Activated CD8-positive, alpha-beta T cell treated with anti-CD3 and anti-CD28 coated beads, Interleukin-2, amount 10 ng/mL, durations not matched to agents 7 days and 5 days (primary cell): ENCODE measurements at places on chromosomes 12 and 14. TPM values are rescaled to one million over a fixed set of nuclear protein-coding genes. Genes with fewer than 3 reads are reported as not detected.

Gene CFAP54
- total RNA-seq, result 1.2 TPM

Gene PROX2
- 0.13 TPM for total RNA-seq

Gene RNASE1
- total RNA-seq, result not detected

DNA sequence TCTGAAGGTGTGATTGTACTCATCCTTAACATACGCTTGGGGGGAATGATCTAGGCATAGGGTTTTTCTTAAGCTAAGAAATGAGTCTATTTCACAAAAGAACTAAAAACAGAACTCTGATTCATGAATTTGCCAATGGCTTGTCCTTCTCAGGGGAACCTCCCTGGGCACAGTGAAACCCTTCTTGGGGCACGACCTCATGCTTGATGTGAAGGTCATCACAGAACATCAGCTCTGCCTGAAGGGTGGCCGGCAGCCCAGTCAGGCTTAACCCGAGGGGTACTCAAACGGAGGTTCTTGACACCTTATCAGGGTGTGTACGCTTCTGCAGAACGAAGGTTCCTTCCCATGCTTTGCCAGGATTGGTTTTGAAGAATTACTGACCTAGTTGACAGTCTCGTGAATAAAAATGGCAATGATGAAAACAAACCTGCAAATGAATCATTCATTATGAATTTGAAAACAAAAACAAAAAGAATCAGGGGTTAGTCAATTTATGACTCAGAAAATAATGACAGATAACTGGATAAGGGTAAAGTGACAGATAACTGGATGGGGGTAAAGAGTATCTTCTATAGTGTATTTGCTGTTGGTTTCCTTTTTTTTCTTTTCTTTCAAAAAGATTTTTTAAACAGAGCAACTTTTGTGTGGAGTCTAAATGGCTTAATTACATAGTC, 86.4 kb downstream of the GALNT8 start:
- H3K4me1 ChIP-seq, result peaks cover 44% of the 10 kb centered on the region
- H3K27me3 ChIP-seq, result peaks cover 28% of the 10 kb centered on the region
- no peak for DNase-seq
- peaks cover 28% of the 10 kb centered on the region for H3K36me3 ChIP-seq
- peak overlapping the region; percentile 16 for H3K27ac ChIP-seq

DNA sequence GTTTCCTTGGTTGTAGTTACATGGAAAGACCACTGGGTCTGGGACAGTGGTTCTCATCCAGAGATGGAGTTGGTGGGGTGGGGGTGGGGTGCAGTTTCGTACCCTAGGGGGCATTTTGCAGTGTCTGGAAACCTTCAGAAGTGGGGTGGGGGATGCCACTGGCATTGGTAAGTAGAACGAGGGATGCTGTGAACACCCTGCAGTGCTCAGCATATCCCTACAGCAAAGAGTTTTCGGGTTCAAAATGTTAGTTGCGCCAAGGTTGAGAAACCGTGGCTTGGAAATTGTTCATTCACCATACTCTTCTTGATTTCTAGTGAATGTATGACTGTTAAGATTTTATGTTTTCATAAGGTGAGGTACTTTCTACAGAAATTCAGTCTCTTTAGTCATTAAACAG, 28.7 kb downstream of the TRAF3 start:
- H3K4me1 ChIP-seq, result peaks cover 60% of the 10 kb centered on the region
- H3K36me3 ChIP-seq, result peaks cover 21% of the 10 kb centered on the region
- H3K27me3 ChIP-seq, result no peaks in the 10 kb centered on the region

- peak; percentile 28 for DNase-seq
- H3K27me3 ChIP-seq, result peaks cover 10% of the 10 kb centered on the region
- peak overlapping the region; percentile 75 for H3K4me3 ChIP-seq
Measured at GRCh38 chr12:123150275-123150743, 581 bp downstream of the PITPNM2 start.

DNA sequence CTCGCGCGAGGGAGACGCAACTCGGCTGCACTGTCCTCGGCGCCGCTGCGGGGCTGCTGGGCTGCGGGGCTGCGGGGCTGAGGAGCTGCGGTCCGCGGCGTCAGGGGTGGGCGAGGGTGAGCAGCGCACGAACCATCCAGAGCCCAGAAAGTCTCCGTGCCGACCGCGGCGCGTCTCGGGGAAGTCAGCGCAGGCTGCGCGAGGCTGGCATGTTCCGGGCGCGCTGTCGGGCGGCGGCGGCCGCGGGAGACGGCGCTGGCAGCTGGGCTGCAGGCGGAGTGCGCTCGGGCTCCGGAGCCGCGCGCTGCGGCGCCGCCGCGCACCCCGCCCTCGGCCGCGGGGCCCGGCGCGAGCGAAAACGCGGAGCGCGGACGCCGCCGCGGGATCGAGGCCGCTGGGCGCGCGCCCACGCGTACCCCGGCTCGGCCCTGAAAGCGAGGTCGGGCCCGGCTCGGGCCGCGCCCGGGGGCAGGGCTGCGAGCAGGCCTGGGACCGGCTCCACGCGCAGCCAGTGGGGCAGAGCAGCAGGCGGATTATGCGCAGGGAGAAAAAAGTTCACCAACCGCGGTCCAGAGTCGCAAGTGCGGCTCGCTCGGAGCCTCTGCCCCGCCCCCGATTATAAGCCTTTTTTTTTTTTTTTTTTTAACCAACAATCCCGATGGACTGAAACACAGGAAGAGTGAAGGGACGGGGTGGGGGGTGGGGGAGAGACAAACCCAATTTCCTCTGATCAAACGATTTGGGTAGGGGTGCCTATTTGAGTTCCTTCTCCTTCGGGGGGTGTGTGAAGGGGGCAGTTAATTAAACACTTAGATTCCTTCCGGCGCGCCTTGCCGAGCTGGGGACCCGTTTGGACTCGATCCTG, at the start of gene PRICKLE1:
PRICKLE1 (minus strand) TSS at position 282 of the 865 bp plus-strand sequence. CDS start 117,230 bp downstream, outside the sequence.
- peak within 1 kb of the TSS; percentile 43 for H3K4me3 ChIP-seq
- peaks cover 16% of the 10 kb centered on the region for H3K4me1 ChIP-seq
- peak; percentile 24 for DNase-seq

DNA sequence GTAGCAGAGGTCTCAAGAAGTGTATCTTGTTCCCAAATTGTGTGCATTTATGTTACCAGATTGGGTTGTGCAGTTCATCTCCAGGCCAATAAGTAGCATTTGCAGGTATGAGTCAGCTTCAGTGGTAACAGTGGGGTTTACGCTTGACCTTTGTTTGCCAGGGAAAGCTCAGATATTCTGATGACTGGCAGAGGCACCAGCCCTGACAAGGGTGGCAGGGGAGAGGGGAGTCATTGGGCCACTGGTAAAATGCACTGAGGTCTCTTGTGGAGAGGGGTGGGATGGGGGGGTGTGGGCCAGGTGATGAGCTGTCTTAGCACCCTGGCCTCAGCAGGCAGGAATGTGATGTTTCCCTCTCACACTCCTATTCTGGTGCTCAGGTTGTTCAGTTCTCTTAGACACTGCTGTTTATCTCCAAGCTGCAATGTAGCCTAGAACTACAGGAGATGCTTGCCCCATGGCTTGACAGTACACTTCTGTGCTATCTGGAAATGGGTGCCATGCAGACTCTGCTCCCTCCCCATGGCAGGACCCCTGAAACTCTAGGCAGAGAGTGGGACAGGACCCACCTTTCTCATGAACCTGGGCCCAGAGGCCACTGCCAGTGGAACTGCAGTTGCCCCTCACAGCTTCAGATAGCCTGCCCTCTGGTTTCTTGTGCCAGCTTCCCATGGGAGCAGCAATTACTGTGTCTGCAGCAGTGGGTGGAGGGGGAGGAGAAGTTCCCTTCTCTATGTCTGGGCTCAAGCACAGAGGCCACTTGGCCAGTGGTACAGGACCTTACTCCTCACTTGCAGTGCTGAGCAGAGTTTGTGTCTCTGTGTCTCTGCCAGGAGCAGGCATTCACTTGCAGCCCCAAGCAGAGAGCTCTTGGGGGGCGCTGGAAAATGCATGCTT, 31.9 kb downstream of the USP15 start:
- H3K4me3 ChIP-seq, result no peak overlapping the region
- H3K36me3 ChIP-seq, result peaks cover 80% of the 10 kb centered on the region
- DNase-seq, result no peak
- H3K27me3 ChIP-seq, result no peaks in the 10 kb centered on the region
- peaks cover 80% of the 10 kb centered on the region for H3K4me1 ChIP-seq
- H3K27ac ChIP-seq, result peak overlapping the region; percentile 60

GRCh38 chr12:102300824-102301461, 103.3 kb upstream of the PMCH start:
- H3K27me3 ChIP-seq, result peaks cover 14% of the 10 kb centered on the region
- no peaks in the 10 kb centered on the region for H3K36me3 ChIP-seq
- H3K4me1 ChIP-seq, result peaks cover 5% of the 10 kb centered on the region
- DNase-seq, result peak; percentile 46
- H3K27ac ChIP-seq, result no peak overlapping the region
